ENCODE measurements at places on chromosomes 11 and 22.

- no peak for DNase-seq
Observed at GRCh38 chr11:105636496-105636895, 26.6 kb downstream of the GRIA4 start.

GRCh38 chr22:18024276-18024939 lies at the start of gene MICAL3:
Gene MICAL3 (minus strand): TSS chr22:18024561. CDS start chr22:17906812, 117,749 bp downstream.
- no peak for DNase-seq

DNA sequence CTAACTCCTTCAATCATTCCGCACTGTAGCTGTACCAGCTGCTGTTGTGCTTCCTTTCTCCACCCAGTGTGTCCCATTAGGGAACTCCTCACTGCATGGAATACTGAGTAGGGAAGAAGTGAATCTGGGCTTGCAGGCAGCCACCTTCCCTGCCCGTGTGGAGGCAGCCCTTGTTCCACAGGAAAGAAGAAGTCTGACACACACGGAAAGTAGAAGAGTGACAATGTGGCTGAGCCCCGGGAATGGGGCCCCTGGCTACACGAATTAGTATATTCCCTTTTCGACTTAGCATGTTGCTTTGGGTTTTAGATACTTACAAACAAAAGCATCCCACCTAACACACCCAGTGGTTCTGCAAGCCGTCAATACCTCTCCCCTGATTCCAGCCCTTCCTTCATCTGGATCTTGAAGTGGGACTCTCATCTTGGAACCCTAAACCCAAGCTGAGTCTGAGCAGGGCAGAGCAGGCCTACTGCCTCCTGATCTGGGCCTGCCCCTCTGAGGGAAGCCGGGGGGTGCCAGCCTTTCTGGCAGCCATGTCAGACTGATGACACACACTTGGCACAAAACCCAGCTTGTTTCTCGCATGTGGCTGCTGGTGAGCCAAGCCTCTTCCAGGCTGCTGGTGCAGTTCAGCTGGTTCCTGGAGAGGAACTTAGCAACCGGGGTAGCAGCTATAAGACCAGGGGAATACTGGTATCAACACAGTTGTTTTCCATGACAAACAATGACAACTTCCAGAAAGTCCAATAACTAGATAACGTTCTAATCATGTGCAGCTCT lies 71.6 kb downstream of the C11orf58 start:
- no peak for DNase-seq

- no peak for DNase-seq
Observed at GRCh38 chr22:36933629-36934417, 20.4 kb downstream of the CSF2RB start.

GRCh38 chr11:131370901-131371790 lies 731 bp downstream of the NTM start:
- no peak for DNase-seq

GRCh38 chr11:111379602-111380136 lies 594 bp upstream of the POU2AF1 start:
- DNase-seq: no peak
